Stimulated activated memory B cell treated with anti-CD40 and anti-IgM and Interleukin-4, amounts not matched to agents 10 μg/mL and 1 μg/mL and 100 μg/mL, for 72 hours (primary cell): ENCODE measurements at places on chromosomes 12 and 14.

- no peak for ATAC-seq
These were observed 138.7 kb downstream of the CCDC91 start for GRCh38 chr12:28328967-28329366.

GRCh38 chr12:41527534-41528116 is 339.5 kb downstream of the PDZRN4 start:
- no peak for ATAC-seq

DNA sequence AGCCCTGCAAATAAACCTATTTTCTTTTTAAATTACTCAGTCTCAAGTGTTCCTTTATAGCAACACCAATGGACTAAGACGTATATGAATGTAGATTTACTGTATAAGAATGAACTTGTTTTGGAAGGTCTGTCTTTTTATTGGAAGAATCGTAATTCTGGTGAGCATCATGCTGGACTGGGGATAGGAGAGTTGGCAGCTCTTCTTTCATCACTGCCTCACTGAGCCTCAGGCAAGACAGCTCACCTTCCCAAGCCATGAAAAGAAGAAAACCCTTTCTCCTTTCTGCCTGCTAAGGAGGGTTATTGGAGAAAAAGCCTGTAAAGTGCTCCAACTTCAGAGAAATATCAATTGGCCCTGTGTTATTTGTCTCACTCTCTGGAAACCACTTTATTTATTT is 9.1 kb upstream of the RNF34 start:
- ATAC-seq: no peak

GRCh38 chr12:88362439-88362838 is 217.8 kb downstream of the KITLG start:
- no peak for ATAC-seq

GRCh38 chr12:131046813-131047788 is 93.4 kb downstream of the ADGRD1 start:
- ATAC-seq: no peak

GRCh38 chr12:123233505-123234308 is 471 bp downstream of the MTRFR start:
- ATAC-seq: peak; percentile 25

GRCh38 chr14:23831596-23831995 is 122.0 kb upstream of the DHRS4 start:
- peak; percentile 72 for ATAC-seq

GRCh38 chr12:49483619-49484018 is 55.2 kb upstream of the KCNH3 start:
- no peak for ATAC-seq

GRCh38 chr12:76717314-76717713 is 46.6 kb upstream of the ZDHHC17 start:
- ATAC-seq: no peak

GRCh38 chr12:99976762-99977161 is 8.0 kb downstream of the ANKS1B start:
- ATAC-seq: no peak

DNA sequence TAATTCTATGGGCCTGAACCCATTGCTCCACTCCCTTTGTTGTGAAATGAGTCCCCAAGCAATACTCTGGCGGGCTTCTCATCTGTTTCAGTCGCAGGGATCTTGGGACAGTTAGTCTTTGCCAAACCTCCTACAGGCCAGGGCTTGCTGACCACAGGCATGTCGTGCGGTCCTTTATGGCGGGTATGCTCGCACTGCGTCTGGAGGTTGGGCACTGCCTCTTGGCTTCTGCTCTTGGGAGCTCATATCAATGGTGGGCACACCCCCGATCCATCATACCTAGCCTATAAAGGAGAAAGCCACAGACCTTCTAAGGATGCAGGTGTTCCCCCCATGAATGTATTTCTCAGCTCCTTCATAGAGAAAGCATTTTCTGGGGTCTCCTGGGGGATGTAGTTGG is 99.3 kb downstream of the AACS start:
- ATAC-seq: no peak

DNA sequence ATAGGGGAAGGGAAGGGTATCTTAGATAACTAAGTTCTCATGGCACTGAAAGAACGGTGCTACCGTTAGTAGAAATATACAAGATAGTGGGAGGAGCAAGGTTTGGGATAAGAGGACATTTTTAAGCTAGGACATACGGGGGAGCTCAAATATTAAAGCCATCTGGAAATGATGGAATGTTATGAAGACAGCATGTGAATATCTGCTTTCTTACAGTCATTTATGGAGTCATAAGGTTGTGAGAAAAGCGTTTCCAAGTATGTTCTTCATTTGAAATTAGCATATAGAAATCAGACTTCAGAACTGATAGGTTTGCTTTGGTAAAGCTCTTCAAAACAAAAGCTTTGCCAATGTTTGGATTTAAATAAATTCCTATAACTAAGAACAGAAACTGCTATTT is 62.3 kb downstream of the OTOGL start:
- ATAC-seq: no peak

GRCh38 chr14:21317398-21317797 is 37.5 kb downstream of the RPGRIP1 start:
- ATAC-seq: peak; percentile 93

DNA sequence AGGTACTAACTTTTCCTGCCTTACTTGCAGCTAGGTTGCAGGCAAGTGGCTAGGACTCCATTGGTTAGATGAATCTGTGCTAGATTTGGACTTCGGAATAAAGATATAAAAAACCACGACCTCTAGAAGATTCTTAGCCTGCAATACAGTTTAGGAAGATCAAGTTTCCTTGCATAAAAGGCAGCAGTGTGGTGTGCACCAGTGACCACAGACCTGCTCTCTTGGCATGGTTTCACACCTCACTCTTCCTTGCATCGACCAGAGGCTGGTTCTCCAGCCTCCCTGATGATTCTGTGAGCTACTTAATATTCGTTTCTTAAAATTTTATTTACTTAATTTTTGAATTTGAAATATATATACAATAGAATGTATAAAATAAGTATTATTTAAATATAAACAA is 9.8 kb downstream of the KLHDC1 start:
- ATAC-seq: no peak

DNA sequence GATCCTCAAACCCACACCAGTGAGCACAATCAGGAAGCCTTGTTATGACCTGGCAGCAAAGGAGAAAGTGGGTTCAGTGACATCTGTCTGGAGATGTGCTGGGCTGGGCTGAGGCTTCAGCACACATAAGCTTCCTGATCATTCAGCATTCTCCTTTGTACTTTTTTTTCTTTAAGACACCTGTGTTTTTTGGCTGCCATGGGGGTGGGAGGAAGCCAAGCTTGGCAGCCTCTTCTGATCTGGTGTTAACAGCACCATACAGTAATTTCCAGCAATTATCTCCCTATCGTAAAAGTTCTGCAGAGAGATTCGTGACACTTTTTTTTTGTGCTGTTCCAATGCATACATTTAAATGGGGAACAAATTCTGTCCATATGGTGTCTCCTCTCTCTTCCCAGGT is 38.9 kb upstream of the RASSF3 start:
- ATAC-seq: no peak

- no peak for ATAC-seq
These were observed 913.1 kb upstream of the FBXO33 start for GRCh38 chr14:40345334-40345733.

GRCh38 chr14:99753225-99754140 is 39.7 kb upstream of the EML1 start:
- ATAC-seq: no peak

- ATAC-seq: peak; percentile 80
These were observed 8.4 kb downstream of the PAPLN start for GRCh38 chr14:73245480-73246325.

- ATAC-seq: no peak
These were observed 56.2 kb downstream of the NELL2 start for GRCh38 chr12:44819884-44820283.

GRCh38 chr14:87748558-87748957 is 244.4 kb downstream of the GALC start:
- ATAC-seq: no peak

GRCh38 chr12:13596714-13597113 is 384.7 kb downstream of the GRIN2B start:
- ATAC-seq: no peak

DNA sequence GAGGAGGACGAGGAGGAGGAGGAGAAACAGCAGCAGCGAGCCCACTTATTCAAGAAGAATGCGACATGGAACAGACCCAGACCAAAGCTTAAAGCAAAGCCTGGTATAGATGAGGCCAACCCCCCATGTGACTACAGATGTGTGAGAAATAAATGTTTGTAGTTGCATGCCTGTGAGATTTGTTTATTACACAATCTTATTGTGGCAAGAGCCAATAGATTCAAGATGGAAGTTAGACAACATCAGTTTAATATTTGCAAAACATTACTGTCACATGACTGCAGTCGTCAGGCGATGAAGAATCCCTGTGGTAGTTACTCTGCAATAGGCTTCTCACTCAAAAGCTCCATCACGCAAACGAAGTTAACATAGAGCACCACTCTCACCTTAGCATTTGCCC is 17.2 kb upstream of the SLC35F4 start:
- ATAC-seq: no peak

GRCh38 chr12:124771462-124772288 is 92.0 kb downstream of the SCARB1 start:
- ATAC-seq: no peak

DNA sequence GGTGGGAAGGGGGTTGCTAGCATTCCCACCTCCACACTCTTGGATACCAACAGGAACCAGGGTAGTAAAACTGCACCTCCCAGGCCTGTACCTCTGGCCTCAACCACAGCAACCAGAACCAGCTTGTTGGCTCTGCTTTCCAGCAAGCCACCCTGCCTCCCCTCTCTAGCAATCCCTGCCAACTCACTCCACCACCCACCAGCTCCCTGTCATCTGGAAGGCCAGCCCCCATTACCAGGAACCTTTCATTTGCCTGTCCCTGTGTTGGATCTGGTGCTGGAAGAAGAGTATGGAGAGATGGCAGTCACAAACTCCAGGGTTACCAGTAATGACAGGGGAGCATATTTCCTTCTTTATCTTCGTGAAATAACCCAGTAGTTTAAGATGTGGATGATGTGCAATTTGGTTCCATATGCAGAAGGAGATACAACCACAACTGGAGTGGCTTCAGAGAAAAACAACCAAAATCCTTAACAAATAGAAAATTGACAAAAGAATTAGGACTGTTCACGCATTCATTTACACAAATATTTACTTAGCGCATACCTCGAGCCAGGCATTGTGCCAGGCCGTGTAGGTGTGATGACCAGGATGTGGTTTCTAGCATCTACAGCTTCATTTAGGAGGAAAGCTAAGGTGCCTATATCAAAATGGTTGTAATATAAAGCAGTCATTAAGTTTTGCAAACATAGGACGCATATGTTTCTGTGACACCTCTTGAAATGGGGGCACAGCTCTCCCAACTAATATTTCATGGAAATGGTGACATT is 3.4 kb downstream of the B4GALNT3 start:
- ATAC-seq: no peak

DNA sequence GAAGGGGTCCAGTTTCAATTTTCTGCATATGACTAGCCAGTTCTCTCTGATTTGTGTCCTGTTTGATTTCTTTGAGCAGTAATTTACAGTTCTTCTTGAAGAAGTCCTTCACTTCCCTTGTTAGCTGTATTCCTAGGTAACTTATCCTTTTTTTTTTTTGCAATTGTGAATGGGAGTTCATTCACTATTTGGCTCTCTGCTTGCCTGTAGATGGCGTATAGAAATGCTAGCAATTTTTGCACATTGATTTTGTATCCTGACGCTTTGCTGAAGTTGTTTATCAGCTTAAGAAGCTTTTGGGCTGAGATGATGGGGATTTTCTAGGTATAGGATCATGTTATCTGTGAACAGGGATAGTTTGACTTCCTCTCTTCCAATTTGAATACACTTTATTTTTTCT is 77.6 kb upstream of the NID2 start:
- ATAC-seq: no peak

GRCh38 chr14:96987086-96987474 is 189.9 kb downstream of the VRK1 start:
- peak; percentile 84 for ATAC-seq

DNA sequence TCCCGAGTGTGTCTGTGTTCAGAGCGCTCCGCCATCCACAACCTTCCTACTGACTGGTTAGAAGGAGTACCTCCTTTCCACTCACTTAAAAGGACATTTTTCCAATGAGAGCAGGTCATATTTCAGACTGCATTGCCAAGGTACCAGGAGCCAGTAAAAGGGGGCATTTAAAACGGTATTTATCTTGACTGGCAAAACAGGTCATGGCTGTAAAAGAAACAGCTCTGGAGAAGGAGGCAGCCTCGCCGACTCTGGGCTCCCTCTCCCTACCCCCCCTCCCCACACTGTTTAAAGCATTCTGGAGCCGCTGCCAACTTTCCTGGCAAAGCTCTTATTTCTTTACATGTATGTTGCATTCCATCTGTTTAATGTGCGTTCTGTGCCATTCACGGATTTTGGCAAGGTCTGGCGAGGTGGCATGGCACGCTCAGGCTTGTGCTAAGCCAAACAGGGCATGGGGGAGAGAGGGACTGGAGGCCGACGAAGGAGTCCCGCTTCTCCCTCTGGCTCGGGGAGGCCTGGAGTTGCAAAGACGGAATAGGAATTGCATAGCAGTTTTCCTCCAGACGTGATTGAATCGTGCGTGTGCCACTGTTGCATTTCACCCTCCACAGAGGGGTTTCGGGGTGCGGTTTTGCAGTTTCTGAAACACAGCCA is 41.2 kb upstream of the MED13L start:
- ATAC-seq: no peak

DNA sequence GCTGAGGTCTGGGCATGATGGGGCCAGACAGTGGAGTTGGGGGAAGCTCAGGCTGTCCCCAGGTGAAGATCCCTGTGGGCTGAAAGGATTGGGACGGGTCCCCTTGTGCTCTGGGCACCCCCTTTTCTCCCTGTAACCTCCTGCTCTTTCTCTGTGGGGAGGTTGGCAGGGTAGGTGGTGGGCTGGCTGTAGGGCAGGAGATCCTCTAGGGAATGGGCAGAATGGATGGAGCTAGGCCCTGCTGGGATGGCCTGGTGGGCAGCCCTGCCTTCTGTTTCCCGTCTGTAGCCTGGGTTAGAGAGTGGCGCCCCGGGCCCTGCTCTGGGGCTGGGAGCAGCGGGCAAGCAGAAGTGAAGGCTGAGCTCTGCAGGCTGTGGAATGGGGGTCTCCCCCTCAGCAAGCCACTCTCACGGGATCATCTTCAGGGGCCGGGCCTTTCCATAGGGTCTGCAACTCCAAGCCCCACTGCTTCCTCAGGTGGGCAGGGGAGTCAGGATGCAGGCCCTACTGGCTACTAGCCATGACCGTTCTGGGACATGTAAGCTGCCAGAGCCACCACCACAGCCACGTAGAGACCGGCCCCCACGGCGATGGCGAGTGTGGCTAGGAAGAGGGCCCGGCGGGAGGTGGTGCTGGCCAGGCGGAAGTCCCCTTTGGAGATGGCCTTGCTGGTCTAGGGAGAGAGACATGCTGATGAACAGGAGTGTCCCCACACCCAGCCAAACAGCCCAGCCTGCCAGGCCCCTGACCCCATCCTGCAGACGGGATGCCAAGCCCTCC is 18.8 kb downstream of the SYNDIG1L start:
- ATAC-seq: no peak

GRCh38 chr14:99234961-99235571 is 36.9 kb downstream of the BCL11B start:
- ATAC-seq: no peak

- no peak for ATAC-seq
These were observed 340.2 kb upstream of the DDHD1 start for GRCh38 chr14:53493320-53493719.

- peak; percentile 93 for ATAC-seq
These were observed 41.9 kb upstream of the NCOR2 start for GRCh38 chr12:124609041-124609989.

GRCh38 chr12:57609101-57609780 is 2.0 kb upstream of the ARHGEF25 start:
- no peak for ATAC-seq

GRCh38 chr12:6824085-6824775 is 2.6 kb downstream of the GPR162 start:
- ATAC-seq: no peak

- ATAC-seq: no peak
These were observed 178.8 kb downstream of the GRIP1 start for GRCh38 chr12:66500091-66500490.
